ENCODE measurements at places on chromosomes 3 and 15. TPM values are rescaled to one million over a fixed set of nuclear protein-coding genes. Genes with fewer than 3 reads are reported as not detected.

ZBED2 gene
- 596 TPM for total RNA-seq

SLC27A2 gene
- 75.4 TPM for total RNA-seq

AMIGO3 gene
- total RNA-seq, result 0.21 TPM

MKRN2OS gene
- total RNA-seq, result not detected

OR4F15 gene
- not detected for total RNA-seq

Measured in activated CD4-positive, alpha-beta T cell treated with anti-CD3 and anti-CD28 coated beads, Interleukin-2, amount 10 ng/mL, durations not matched to agents 24 days and 14 days (primary cell).